ENCODE measurements at places on chromosomes 12 and 14.
A peak's percentile ranks its signal among the peaks of the same experiment; 100 is the strongest.

- DNase-seq, result no peak
Observed at GRCh38 chr14:51472881-51473280, 178.8 kb upstream of the FRMD6 start.

- DNase-seq, result peak; percentile 56
Observed at GRCh38 chr12:89225401-89225800, 126.9 kb downstream of the DUSP6 start.

GRCh38 chr12:1935242-1935641, 16.8 kb upstream of the CACNA2D4 start:
- DNase-seq, result no peak

DNA sequence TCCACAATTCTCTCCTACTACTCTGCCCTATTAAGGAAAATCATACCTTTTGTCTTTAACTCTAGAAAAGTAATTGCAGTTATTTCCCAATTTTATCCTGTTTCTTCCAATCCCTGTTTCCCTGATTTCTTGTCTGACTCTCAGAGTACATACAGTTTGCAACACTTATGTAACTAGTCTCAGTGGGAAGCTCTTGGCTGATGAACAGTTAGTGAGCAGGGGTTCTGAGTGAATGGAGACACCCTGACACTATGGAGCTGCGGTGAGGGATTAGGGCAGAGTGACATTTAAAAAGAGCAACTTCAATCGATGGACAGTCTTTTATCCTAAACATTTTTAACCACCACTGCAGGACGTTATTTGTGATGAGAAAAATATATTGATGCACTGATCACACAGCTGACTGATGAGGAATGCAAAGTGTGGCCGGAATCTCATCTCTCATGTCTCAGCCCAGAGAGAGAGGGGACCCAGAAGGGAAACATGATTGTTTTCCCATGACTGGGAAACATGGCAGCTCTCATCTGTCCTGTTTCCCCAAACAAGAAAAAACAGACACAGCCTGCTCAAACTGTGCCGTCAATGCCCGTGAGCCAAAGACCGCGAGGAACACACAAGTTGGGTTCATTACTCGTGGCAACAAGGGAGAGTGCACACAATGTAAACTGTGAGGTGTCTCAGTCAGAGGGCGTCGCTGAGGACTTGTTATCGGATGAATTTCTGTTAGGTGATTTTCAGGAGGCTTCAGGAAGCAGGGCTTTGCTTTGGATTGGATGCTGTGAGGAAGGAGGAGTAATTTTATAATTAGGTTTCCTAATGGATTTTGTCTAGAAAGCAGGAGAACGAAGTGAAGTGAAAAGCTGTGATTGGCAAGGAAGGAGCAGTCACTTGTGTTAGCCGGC, 5.2 kb upstream of the SLC6A13 start:
- DNase-seq, result no peak

DNA sequence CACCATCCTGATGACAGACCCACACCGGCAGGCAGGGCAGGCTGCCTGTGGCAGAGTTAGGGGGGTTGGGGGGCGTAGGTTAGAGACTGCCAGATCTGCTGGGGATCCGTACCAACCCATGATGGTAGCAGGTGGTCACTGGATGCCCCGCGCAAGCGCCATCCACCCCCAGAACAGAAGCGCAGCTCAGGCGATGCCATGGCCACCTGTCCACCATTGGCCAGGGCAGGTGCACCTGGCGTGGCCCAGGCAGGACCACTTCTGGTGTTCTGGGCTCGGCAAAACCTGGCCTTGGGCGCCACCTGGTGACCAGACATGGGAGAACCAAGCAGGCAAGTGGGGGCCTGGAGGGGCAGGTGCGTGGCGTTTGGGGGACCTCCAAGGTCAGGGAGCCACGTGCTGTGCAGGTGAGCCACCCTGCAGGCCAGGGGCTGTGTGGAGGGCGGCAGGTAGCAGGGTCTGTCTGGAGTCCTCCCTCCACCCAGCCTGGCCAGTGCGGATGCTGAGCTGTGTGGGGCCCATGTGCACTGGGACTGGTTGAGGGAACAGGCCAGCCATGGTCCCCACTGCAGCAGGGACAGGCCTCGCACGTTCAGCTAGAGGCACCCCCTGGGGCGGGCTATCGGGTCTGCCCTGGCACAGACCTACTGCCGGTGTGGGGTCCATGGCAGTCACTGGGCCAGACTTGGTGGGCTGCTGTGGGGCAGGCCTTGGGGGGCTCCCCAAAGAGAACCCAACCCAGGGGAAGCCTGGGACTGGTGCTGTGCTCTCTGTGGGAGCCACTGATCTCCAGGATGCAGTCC, 15.6 kb downstream of the BAG5 start:
- DNase-seq, result peak; percentile 90

Data from stimulated activated effector memory CD8-positive, alpha-beta T cell treated with anti-CD3 and anti-CD28 coated beads, Interleukin-12 subunit alpha, Interleukin-12 subunit beta, amount 100 ng/mL, for 72 hours (primary cell).